ENCODE measurements at places on chromosomes 4 and X. TPM values are rescaled to one million over a fixed set of nuclear protein-coding genes. Genes with fewer than 3 reads are reported as not detected.

DNA sequence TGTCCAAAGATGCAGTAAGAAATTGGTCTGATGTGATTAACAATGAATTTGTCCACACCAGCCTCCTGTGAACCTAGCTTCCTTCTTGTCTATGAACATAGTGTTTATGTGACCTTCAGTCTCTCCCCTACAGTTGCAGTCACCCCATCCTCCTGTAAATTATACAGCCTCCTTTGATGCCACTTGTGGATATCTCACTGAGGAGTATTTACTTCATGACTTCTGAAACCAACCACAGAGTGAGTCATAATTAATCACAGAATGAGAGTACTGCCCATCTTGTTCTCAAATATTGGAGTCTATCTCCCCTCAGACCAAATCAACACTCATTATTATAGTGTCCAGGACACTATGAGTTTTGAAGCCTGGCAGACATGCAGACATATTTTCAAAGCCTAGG lies 27.3 kb upstream of the XAGE2 start:
- no peak for DNase-seq

- no peak for DNase-seq
Observed at GRCh38 chrX:24398766-24399165, 38.3 kb downstream of the SUPT20HL1 start.

DNA sequence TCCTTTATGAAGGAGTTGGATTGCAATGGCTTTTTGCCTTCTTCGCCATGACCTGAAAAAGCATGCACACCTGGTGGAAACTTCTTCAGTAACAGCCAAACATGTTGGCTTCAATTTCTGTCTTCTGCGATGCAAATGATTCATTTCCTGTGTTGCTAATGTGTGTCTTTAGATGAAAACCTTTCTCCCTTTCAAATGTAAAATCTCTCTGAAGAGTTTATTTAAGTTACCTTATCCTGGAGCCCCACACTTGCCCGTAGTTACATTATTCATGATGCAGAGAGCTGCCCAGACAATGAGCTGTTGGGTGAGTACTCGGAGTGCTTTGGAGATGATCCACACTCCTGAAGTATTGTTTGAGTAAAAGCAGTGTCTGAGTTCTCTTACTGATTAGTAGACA lies 1100.9 kb downstream of the RPA4 start:
- no peak for DNase-seq

DNA sequence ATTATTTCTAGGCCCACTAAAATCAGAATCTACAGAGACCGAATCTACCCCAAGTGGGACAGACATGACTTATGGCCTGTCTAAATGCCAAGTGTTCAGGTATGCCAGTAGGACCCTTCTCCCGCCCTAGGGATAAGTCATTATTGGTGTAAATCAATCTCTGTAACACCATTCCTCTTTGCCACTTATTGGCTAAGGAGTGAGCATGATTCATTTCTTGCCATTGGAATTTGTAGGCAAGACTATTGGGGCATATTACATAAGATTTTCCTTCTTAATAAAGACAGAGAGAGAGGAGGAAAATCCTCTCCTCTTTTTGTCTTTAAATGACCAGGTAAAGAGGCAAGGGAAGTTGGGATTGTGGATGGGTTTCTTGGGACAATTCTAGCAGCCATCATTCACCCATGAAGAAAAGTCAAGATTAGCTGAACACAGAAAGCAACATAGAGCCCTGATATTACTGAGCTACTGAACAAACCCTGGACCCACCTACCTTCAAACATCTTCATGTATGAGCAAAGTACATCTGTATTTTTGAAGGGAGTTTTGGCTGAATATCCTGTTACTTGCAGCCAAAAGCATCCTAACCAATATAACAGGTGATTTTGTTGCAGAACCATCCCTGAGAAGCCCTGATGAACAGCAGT lies 2.6 kb downstream of the SLC9B2 start:
- DNase-seq = no peak

GRCh38 chrX:23554304-23554703 lies 113.0 kb upstream of the PRDX4 start:
- peak; percentile 49 for DNase-seq

GRCh38 chr4:11418610-11419009 lies 10.1 kb downstream of the HS3ST1 start:
- no peak for DNase-seq

DNA sequence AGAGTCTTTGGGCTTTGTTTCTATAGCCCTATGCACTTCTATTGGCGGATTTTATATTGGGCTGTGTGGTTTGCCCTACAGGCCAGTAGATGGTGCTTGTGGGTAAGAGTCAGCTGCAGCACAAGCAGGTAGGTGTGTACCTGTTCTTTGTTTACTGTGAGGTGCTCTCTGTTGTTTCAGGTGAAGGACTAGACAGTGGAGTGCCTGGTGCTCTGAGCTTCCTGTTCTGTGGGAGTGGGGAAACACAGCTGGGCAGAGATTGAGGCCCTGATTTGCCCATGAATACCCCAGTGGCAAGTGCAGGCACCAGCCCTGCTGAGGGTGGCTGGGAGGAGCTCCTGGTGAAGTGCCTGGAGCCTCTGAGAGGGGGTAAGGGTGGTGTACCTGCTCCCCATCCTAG lies 26.3 kb upstream of the UCP1 start:
- no peak for DNase-seq

DNA sequence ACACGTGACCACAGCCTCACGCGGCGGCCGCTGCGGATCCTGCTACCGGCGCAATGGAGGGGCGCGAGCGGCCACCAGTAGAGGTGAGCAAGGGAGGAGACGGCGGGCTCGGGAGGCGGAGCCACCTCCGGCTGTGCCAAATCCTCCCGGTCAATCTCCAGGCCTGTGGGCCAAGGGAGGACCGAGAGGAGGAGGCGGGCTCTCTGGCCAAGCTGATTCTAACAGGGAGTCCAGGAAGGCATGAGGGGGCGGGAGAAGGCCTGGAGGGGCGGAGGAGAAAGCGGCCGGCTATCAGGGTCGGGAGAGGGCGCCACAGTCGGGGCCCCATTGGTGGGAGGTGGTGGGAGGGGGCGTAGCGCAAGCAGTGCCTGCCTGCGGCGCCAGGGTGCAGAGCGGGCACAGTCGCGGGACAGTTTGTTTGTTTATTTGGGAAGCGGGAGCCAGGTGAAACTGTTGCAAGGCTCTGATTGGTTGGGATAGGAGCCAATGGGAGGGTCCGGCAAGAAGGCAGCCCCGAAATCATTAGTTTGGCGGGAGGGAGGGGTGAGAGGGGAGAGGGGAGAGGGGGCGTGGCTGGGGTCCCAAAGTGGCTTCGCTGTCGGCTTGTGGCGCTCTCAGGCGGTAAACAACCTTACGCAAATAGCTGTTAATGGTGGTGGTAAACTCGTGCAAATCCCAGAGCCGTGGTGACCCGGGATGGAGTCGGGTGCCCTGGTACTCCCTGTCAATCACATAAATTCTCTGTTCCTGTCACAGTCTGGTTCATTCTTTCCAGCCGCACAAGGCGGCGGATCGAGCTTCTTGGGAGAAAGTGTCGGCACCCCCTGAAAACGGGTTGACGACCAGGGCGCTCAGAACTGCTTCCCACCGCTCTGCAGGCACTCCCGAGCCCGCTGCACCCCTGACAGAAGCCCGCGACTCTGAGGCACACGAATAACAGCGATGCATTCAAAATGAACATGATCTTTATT lies at the start of gene IRS4:
TSS of gene IRS4 (minus strand) at position 55 of the 971 bp plus-strand sequence.
- no peak for DNase-seq

DNA sequence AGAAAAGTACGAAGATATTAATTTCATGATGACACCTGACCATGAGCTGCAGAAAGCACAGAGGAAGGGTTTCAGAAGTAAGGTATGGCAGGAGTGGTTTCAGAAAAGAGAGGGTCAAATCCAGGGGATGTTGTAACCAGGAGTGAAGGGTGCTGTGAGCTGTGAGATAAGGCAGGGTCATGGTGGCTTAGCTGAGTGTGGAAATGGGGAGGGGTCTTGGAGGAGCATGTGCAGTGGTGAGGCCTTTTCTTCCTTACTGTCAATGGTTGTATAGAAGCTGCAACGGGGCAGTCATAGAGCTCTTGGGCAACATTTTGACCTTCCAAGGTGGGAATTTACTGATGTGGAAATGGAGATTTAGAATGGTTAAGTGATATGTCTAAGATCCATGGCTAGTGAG lies 2.5 kb downstream of the ANAPC4 start:
- DNase-seq = no peak

DNA sequence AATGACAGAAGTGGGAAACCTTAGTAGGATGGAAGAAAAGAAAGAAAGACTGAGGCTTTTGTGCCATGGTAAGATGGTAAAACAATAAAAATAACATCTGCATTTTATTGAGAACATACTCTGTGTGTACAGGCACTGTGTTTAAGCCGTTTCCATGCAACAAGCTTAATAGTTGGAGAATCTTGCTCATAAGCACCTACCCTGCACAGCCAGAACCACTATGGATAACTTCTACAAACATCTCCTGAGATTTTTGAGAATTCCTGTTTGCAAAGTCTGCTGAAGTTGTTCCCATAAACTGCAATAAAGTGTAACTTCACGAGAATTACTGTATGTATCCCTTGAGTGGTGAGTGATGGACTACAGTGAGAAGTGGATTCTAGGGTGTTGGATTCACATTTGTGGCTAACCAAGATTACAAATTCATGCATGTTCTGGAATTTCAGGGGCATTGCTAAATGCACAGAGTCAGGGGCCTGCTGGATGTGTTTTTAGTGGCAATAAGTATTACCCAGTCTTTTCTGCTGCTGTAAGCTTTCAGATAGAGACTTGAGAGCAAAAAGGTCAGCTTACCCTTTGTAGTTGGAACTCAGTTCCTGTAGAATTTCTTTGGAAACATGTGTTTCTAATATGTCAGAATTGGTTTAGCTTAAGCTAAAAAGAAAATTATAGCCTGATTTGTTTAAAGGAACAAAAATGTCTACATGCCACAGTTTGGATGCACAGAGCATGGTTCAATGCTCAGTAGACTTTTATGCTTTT lies 132.5 kb downstream of the AFF1 start:
- DNase-seq = no peak

DNA sequence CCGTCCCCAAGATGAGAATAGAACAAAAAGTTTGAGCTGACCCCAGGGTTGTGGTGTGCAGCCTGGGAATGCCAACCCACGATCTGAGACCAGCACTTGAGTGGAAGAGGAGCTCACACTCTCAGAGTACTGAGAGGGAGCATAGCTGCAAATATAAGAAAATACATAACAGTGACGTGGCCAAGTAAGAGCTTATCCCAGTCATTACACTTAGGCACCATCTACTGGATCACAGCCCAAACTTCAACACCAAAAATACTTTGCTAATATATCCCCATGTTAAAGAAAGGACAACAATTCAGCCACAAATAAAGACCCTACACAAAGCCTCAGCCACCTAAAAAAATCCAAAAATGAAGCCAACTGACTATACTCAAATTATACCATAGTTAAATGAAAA lies 33.3 kb upstream of the CXCL6 start:
- DNase-seq = no peak

DNA sequence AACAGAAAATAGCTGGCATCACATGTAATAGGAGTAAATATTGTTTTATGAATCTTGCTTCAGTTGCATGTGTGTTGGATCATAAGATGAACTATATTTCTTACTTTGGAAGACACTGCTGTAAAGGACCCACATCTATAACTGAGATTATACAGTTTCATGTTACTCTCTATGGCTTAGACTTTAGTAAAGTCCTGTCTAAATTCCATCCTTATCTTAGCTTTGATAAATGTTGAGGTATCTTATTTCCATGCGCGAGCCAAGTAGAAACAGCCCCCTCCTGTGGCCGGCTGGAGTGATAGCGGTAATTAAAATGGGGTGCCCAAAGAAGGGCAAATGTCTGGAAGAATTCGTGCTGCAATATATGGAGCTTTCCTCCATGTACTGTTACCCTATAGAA lies 43.0 kb downstream of the CCDC158 start:
- DNase-seq = peak; percentile 32

- DNase-seq = no peak
Observed at GRCh38 chrX:13309631-13310030, 10.2 kb downstream of the ATXN3L start.

DNA sequence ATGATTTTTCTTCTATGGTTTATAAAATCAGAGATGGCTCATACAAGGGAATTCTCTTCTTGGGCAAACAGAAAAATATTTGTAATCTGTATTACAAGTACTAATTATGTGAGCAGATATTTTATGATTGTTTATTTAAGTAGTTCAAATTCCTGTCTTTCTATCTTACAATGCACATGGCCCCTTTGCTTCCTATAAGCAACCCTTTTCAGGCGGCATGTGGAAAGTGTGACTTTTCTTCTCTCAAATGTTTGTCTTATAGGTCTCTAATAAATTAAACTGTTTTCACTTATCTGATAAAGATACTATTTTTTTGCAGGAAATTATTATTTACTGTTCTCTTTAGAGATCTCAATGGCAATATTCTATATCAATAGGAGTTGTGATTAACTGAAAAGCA lies 259.3 kb upstream of the MAGEB18 start:
- no peak for DNase-seq

GRCh38 chrX:9865804-9866472 lies 79.7 kb downstream of the SHROOM2 start:
- DNase-seq = no peak

- DNase-seq = no peak
Observed at GRCh38 chr4:176818531-176818930, 25.8 kb upstream of the VEGFC start.

GRCh38 chr4:87078987-87079486 lies 141.4 kb downstream of the KLHL8 start:
- DNase-seq = no peak

- DNase-seq = no peak
Observed at GRCh38 chrX:21657318-21658151, 595 bp downstream of the KLHL34 start.

- DNase-seq = no peak
Observed at GRCh38 chrX:43846558-43846957, 35.7 kb downstream of the MAOB start.

GRCh38 chrX:6985537-6985936 lies 162.0 kb upstream of the STS start:
- no peak for DNase-seq

- DNase-seq = peak; percentile 67
Observed at GRCh38 chr4:98113012-98113411, 30.3 kb downstream of the STPG2 start.

DNA sequence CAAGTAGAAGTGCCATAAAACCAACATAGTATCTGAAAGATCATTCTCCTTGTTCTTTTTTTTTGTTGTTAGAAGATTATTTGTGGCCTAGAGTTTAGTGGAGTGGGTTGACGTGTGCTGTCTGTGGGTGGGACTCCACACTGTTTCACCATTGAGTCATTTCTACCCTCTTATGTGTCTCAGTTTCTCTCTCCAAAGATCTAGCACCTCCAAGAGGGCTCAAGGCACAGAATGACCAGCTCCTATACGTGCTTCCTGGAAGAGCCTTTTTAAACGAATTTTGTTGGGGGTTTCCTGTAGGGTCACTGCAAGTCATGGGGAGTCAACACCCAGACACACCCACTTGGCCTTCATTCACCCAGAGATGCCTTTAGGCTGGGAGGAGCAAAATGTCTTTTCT lies 150.1 kb downstream of the KLF8 start:
- no peak for DNase-seq

Gene SLC16A2
- 24.7 TPM for total RNA-seq

Gene ADH1A
- total RNA-seq = not detected

Gene NSDHL
- total RNA-seq = 44.4 TPM

Gene UGT2A1
- total RNA-seq = not detected

Gene RPL36A
- 267 TPM for total RNA-seq

Gene ADH7
- not detected for total RNA-seq

Gene ART3
- not detected for total RNA-seq

Gene TCEAL9
- 48.6 TPM for total RNA-seq

Measured in A673 (cell line).